ENCODE measurements at places on chromosomes 11 and 22.
A peak's percentile ranks its signal among the peaks of the same experiment; 100 is the strongest.

DNA sequence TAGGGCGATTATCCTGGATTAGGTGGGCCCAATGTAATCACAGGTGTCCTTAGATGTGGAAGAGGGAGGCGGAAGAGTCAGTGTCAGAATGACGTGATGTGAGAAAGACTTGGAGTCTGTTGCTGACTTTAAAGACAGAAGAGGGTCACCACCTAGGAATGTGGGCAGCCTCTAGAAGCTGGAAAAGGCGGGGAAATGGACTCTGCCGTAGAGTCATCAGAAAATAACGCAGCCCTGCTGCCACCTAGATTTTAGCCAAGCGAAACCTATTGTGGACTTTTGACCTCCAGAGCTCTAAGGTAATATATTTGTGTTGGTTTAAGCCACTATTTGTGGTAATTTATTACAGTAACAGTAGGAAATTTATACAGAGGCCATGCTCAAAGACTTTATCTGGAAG is 4.8 kb downstream of the DDX10 start:
- no peak for DNase-seq

- no peak for DNase-seq
These were observed 30.6 kb downstream of the CYB5R2 start for GRCh38 chr11:7642747-7643146.

DNA sequence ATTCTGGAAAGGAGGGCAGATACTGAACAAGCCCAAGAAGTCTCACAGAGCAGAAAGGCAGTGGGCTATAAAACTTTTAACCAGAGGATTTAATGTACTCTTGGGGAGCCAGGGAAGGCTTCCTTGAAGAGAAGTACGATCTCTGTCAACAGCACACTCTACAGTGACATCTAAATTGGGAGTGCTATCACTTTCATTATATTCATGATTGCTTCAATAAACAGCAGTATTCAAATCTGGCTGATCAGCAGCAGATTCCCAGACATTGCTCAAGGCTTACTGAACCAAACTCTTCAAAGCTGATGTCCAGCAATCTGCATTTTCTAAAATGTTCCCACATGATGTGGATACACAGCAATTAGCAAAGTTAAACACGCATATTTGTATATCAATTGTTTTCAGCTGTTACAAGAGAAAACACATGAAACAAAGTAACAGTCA is 44.2 kb downstream of the SYTL2 start:
- DNase-seq = no peak

- no peak for DNase-seq
These were observed 7.1 kb upstream of the VWA5A start for GRCh38 chr11:124108156-124108555.

DNA sequence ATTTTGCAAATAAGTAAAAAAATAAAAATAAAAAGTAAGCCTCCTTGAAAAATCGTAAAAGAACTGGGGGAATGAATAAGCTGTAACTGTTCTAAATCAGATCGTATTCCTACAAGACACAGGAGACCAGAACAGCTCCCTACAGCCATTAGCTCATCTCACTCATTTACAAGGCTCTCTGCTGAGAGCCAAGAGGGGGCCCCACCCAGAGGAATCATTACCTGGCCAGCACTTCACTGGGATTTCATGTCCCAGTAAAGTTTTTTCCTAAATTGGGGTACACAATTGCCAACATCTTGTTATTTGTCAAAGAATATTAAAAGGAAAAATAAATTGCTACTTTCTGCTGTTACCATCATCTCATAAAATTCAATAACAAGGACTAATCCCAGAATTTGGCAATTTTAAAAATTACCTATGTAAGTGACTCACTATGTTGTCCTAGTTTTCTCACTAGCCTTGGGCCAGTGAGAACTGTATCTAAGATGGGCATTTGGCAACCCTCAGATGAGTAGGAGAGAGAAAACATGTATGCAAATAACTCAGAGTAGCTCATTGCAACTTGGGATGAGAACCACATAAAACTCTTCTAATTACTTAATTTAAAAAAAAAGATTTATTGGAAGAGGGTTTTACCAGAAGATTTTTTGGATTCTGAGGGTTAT is 18.4 kb upstream of the SMTN start:
- no peak for DNase-seq

- no peak for DNase-seq
These were observed 30.9 kb upstream of the CSNK2A3 start for GRCh38 chr11:11383995-11384394.

GRCh38 chr11:42482822-42483221 is 829.0 kb upstream of the API5 start:
- no peak for DNase-seq

- DNase-seq = peak; percentile 28
These were observed 118.6 kb downstream of the HIPK3 start for GRCh38 chr11:33375688-33376311.

DNA sequence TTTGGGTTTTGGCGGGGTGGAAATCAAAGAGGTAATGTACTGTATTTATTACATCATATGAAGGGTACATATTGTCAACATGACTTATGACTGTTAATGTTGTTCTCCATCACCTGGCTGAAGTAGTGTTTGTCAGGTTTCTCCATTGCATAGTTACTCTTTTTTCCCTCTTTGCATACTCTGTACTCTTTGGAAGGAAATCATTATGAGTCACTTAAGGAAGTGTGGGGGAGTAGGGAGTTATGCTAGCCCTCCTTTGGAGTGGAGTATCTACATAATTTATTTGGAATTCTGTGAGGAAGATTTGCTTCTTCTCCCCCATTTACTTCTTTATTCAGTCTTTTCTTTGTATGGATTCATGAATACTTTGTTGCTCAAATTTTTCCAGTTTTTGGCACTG is 3.6 kb upstream of the PGR start:
- DNase-seq = no peak

- no peak for DNase-seq
These were observed 6.5 kb upstream of the APOBEC3H start for GRCh38 chr22:39090426-39091064.

DNA sequence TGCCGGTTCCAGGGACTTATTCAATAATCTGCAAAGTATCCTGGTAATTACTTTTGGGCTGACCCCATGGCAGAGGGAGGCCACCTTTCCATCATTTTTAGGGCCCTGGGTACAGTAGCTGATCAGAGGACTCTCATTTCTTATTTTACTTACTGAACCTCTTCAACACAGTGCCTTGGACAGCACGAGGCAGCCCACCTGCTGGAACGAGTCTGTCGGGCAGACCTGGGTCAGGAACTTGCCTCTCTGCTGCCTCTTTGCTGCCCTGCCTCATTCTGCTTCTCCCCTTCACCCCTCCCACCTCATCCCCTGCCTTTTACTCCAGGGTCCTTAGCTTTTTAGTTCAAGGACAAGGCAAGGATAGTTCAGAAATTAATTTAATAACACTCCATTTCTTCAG is 204.5 kb downstream of the CSNK2A3 start:
- DNase-seq = no peak

GRCh38 chr22:39773503-39773902 is 120.1 kb downstream of the ENTHD1 start:
- DNase-seq = no peak

DNA sequence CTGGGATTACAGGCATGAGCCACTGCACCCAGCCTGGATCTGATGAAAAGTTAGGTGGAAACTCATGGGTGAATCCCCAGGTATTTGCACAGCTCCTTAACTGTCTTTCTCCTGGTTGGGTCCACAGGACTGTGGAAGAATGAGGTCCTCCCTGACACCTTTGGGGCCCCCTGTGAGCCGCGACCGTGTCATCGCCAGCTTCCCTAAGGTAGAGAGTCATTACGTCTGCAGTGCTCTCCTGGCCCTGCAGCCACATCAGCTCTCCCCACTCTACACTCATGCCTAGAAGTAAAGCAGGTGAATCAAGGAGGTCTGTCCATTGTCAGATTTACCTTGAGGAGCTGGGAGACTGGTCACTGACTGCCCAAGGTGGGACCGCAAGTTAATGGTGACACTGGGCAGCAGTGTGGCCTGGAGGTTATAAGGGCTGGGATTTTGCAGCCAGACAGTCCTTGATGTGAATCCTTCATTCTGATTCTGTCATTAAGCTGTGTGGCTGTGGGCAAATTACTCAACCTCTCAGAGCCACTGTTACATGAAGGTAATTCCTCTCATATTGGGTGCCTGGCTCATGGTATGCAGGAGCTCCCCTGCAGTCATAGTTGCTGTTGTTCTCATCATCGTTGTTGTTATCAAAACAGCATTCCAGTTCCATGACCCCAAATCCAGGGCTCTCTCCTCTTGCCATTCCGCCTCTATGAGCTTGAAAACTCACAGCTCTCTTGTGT is 1.4 kb downstream of the RAB36 start:
- no peak for DNase-seq

DNA sequence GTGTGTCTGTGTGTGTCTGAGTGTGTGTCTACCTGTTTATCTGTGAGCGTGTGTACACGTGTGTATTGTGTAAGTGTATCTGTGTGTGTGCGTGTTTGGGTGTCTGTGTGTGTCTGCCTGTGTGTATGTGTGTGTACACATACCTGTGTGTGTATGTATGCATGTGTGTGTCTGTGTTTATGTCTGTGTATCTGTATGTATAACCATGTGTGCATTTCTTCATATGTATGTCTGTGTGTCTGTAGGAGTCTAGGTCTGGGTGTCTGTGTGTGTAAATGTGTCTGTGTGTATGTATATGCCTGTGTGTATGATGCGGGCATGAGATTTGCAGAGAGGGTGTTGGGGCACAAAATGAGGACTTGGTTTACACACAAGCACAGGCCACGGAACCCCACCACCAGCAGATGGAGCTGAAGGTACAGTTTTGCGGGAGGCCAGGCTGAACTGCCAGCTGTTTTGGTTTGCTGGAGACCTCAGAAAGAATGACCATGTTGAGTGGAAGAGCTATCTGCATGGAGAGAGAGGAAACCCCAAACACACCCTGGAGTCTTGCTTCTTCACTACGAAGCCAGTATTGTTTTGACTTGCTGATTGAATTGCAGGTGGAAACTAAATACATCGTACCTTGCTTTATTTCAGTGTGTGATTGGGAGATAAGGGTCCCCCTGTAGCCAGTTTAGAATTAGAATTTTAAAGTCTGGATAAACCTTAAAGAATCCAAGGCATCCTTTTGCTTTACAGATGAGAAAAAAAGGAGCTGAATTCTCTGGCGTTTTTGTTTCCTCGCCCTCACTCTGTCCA is 497.2 kb downstream of the NTM start:
- DNase-seq = peak; percentile 82

DNA sequence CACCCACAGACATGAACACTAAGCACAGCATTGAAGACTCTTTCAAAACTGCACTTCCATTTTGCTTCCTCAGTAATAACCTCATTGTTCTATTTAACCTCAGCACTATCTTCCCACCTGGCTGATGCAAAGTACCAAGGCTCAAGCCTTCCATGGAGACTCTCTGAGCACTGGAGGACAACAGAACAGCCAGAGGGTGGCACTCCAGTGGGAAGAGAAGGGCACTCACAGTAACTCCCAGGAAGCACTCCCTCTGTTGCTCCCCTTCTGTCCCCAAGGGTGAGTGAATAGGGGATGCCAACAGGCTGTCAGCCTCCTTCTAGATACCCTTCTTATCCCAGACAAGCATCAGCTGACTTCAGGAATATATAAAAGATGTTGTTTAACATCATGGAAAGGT is 3.5 kb downstream of the ME3 start:
- no peak for DNase-seq

- peak; percentile 83 for DNase-seq
These were observed 6.7 kb upstream of the AP1B1 start for GRCh38 chr22:29394931-29395581.

- no peak for DNase-seq
These were observed 5.8 kb downstream of the ELFN2 start for GRCh38 chr22:37421468-37421877.

- DNase-seq = no peak
These were observed 9.5 kb upstream of the TSG101 start for GRCh38 chr11:18536209-18536608.

GRCh38 chr11:6022956-6023355 is 7.6 kb downstream of the OR56A1 start:
- peak; percentile 5 for DNase-seq

GRCh38 chr11:117979481-117980211 is 6.5 kb upstream of the IL10RA start:
- no peak for DNase-seq

DNA sequence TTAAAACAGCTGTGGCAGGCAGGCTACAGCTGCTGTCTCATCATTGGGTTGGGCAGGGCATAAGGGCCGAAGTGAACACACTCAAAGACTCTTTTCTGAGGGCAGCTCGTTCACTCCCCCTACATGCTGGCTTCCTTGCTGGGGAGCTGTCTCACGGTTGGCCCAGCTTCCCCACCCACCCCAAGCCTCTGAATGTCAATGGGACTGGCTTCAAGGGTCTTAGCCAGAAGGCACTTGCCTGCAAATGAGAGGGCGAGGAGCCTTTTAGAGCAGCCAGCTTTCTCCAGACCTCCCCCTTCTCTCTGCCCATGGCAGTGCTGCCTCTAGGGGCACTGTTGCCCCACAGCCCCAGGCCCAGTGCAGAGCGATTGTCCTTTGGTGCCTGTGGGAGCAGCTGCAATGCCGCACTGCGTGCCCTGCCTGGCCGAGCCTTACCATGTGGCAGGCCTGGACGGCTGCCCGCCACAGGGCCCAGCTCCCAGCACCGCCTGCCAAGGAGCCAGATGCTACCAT is 94.7 kb upstream of the RASSF10 start:
- peak; percentile 32 for DNase-seq

GRCh38 chr11:117610901-117611300 is 186.1 kb downstream of the DSCAML1 start:
- no peak for DNase-seq

DNA sequence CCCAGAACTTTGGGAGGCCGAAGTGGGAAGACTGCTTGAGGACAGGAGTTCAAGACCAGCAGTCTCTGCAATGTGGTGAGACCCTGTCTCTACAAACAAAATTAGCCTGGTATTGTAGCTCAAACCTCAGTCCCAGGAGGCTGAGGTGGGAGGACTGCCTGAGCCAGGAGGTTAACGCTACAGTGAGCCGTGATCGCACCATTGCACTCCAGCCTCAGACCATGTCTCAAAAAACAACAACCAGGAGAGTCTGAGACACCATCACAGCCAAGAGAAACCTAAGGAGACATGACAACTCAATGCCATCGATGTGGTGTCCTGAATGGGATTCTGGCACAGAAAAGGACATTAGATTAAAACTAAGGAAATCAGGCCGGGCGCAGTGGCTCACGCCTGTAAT is 28.3 kb upstream of the KDM2A start:
- no peak for DNase-seq

GRCh38 chr22:48092866-48093265 is 1330.4 kb downstream of the TBC1D22A start:
- DNase-seq = no peak

DNA sequence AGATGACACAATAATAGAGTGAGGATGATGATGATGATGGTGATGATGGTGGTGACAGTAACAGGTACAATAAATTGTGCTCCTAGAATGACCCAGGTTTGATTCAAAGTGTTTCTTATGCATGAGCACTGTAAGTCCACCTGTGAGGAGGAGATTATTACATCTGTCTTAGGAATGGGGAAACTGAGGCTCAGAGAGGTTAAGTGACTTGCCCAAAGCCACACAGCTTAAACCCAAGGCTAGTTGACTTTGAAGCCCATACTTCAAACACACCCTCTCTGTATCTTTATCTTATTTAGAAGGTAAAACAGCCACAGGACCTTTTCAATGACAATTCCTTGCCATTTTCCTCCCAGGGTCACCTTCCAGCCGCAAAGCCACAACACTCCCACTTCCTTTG is 88.9 kb downstream of the MIAT start:
- no peak for DNase-seq

GRCh38 chr11:36034551-36035331 is 90.9 kb downstream of the LDLRAD3 start:
- peak; percentile 91 for DNase-seq

GRCh38 chr11:129317571-129317970 is 58.1 kb upstream of the BARX2 start:
- no peak for DNase-seq

- peak; percentile 21 for DNase-seq
These were observed 18.3 kb downstream of the ADORA2A start for GRCh38 chr22:24445481-24446259.
